ENCODE measurements at places on chromosomes 2 and 18.
A peak's percentile ranks its signal among the peaks of the same experiment; 100 is the strongest.

DNA sequence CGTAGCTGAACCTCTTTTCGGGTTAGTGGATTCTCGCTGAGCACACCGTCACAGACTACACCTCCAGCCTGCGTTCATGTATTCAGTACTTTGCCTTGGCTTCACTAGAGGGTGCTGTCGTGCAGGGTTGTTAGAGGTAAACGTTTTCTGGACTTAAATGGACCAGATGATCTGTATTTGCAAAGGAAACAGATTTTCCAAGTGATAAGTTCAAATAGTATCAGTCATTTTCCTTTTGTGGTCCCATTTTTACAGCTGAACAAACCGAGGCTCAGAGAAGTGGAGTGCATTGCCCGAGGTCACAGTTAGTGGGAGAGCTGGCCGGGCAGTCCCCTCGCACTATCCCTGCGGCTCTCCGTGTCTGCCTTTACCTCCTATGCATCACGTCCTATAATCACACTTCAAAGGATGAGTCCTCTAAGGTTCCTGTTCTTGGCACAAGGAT is 125.9 kb downstream of the MAP4K4 start:
- peak; percentile 66 for DNase-seq

DNA sequence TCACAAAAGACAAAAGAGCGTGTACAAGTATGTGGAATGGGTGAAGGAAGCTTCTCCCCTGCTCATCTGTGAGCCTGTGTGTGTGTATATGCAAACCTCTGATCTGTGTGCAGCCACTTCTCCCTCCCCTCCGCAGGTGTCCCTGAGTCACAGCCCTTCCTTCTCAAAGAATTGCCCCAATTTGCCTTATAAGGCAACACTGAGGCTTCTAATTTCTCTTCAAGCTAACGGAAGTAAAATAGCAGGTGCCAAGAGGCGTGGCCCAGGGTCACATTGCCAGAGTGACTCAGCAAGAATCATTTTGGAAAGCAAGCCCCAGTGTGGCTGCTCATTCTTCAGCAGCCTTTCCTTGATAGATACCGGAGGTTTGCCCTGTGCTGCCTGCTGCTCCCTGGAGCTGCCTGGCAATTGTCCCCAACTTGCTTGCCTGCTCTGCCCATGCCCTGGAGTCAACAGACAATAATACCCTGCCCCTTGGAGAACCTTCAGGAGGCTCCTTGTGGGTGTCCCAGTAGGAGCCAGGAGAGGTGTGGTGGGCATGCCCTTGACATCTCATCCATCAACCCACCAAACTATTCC is 37.3 kb upstream of the BMP10 start:
- peak; percentile 98 for DNase-seq

DNA sequence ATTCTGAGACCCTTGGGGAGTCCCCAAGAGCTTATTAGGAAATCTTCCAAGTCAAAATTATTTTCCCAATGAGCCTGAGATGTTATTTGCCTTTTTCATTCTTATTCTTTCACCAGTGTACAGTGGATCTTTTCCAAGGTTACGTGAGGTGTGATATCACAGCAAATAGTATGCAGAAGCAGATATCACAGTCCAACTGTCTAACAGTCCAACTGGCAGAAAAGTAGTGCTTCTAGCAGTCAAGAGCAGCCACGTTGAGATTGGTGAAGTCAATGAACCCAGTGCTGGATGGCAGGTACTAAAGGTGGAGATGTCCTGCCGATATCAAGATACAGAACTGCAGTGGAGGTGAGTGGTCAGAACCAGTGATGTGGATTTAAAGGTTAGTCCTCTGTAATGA is 78.9 kb upstream of the ZNF397 start:
- no peak for DNase-seq

- DNase-seq = peak; percentile 51
Observed at GRCh38 chr2:201883606-201884369, 77.5 kb downstream of the CDK15 start.

DNA sequence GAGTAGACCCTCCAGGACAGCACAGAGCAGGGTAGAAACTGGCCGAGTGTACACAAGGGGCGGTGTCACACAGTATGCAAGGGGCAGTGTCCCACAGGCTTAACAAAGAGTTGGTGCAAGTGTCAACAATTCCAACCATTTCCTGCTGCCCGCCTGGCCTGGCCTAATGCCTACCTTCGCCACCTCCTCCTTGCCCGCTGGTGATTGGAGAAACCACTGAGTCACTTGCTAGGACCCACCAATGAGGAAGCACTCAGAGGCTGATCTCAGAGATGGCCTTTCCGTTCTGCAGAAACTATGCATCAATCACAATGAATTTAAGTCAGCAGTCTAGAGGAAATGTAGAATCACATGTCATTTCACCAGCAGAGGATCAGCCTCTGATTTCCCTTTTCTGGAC is 263.3 kb upstream of the PKDCC start:
- no peak for DNase-seq

GRCh38 chr2:60738679-60739078 is 17.4 kb upstream of the PAPOLG start:
- DNase-seq = no peak

DNA sequence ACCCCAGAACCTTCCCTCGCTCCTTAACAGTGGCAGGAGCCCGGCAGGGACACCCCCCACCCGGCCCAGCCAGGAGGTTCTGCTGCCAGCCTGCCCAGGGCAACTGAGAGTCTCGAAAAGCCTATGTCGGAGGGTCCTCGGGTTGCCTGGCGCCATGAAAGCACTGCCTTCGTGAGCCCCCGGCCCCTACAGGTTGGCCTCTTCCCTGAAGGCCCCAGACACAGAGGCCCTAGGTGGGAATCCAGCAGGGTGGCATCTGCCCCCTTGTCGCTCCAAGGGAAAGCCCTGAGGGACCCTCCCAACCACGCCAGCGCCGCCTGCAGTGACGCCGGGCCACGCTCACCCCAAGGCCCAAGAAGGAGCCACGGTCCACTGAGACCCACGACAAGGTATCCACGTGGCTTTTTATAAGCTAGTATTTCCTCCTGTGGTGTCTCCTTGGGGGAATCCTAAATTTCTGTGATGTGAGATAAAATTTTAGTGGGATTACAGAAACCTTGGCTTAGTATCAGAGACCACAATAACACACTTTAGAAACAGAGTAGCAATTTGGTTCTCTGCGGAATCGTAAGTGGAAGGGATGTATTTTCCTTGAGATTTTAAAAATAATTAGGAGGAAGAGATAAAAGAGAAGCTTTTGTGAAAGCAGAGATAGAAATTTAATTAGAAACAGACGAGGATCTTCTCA is 138.9 kb downstream of the HDAC4 start:
- DNase-seq = no peak

DNA sequence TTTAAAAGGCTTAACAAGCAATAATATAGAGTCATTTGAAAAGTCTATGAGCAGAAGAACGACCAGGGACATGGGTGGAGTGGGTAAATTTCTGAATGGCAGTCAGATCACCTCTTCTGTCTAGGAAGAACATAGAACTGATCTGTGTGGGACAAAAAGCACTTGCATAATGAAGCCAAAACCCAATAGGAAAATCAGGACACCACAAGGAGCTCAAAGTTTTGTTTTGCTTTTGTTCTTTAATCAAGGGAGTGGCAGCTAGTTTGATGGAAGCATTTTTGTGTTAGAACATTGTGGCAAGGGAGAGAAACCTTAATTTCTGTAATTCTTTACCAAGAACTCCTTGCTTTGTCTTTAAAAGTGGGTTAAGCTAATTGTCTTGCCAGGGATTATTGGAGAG is 240.2 kb upstream of the TANK start:
- DNase-seq = no peak

- DNase-seq = no peak
Observed at GRCh38 chr2:10243926-10244270, 58.8 kb upstream of the HPCAL1 start.

DNA sequence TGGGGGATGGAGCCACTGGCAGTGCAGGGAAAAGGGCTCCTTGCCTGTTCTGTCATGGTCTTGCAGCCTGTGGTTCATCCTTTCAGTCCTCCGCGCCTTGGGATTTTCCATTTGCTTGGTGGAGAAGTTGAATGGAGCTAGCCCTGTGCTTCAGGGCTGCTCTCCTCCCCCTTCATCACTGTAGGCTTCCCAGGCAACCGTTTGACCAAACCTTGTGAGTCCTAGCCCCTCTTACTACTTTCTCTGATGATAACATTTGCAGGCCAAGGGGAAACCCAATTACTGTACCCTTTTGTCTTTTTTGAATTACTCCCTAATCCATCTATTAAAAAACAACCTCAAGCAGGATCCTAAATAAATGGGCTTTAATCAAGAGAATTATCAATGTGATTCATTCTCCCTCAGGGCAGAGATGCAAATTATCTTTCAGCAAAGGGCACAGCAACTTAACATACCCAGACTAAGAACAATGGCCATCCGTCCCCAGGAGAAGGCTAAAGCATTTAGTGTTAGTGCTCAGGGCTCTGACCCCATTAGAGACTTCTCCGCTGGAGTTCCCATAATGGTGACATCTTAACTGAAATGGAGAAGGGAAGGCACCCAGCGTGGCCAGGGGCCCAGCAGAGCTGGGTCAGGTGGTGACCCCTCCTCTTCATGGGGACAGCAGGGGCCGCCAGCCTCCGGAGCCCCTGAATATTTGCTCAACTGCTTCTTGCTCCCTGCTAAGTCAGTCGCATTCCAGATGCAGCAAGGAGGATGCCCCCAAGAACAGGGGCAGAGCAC is 40.7 kb downstream of the RHOB start:
- DNase-seq = no peak

DNA sequence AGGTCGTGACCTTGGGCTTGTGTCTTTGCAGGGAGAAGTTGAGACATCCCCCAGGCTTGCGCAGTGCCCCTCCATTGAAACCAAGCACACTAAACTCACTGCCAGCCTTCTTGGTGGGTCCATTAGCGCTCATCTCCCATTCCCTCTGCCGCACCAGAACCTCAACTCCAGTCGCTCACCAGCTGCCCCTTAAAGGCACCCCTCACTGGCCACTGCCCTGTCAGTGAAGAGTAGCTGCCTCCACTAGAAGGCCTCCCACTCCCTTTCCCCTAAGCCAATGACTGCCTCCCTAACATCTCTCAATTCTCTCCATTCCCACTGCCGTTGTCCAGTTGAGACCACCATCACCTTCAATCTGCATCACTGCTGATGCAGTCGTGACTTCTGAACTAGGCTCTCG is 114.8 kb upstream of the EPC2 start:
- DNase-seq = no peak
